ENCODE measurements at places on chromosomes 7 and 10. TPM values are rescaled to one million over a fixed set of nuclear protein-coding genes. Genes with fewer than 3 reads are reported as not detected.

FAM221A gene
- 2.3 TPM for total RNA-seq

DNA sequence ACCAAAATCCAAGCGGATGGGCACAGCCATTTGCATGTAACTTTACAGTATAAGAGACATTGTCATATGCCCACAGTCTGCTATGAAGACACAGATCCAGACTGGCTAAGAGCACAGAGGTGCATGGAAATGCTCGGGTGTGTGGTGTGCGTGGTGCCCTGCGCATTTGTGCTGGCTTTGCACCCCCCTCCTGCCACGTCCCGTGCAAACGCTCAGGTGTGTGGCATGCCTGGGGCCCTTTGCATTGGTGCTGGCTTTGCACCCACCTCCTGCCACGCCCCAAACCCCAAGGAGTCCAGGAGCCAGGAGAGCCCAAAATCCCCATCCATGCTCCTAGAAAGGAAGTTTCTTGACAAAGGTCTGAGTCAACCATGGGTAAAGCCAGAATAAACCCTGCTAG is 306.2 kb downstream of the PTPRN2 start:
- DNase-seq = no peak
- H3K4me3 ChIP-seq = no peak overlapping the region
- no peaks in the 10 kb centered on the region for H3K4me1 ChIP-seq
- H3K27ac ChIP-seq = no peak overlapping the region
- no peaks in the 10 kb centered on the region for H3K36me3 ChIP-seq
- no peaks in the 10 kb centered on the region for H3K27me3 ChIP-seq

HABP2 gene
- total RNA-seq = not detected

- peaks cover 3% of the 10 kb centered on the region for H3K27me3 ChIP-seq
- no peak overlapping the region for H3K4me3 ChIP-seq
- peaks cover 7% of the 10 kb centered on the region for H3K4me1 ChIP-seq
Measured at GRCh38 chr7:21969822-21970221, 24.1 kb upstream of the CDCA7L start.

DNA sequence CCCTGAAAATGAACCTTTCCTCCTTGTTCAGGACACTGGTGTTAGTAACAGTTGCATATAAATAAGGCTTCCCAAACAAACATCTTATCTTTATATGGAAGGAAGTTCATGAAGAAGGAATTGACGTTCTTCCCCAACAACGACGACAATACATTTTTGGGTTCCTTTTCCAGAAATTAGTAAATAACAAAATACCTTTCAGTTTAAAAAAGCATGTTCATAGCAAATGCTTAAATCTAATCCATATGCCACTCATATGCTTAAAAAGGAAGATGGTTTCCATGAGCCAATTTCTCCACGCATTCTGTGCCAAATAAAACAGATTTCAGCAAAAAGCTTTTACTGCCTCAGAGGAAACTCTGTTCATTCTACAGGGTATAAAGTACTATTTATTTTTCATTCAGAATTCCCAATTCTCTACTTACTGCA is 182.6 kb downstream of the COBL start:
- no peak overlapping the region for H3K4me3 ChIP-seq
- peaks cover 26% of the 10 kb centered on the region for H3K4me1 ChIP-seq
- H3K36me3 ChIP-seq = no peaks in the 10 kb centered on the region
- peak overlapping the region; percentile 20 for H3K27ac ChIP-seq
- DNase-seq = no peak

DNA sequence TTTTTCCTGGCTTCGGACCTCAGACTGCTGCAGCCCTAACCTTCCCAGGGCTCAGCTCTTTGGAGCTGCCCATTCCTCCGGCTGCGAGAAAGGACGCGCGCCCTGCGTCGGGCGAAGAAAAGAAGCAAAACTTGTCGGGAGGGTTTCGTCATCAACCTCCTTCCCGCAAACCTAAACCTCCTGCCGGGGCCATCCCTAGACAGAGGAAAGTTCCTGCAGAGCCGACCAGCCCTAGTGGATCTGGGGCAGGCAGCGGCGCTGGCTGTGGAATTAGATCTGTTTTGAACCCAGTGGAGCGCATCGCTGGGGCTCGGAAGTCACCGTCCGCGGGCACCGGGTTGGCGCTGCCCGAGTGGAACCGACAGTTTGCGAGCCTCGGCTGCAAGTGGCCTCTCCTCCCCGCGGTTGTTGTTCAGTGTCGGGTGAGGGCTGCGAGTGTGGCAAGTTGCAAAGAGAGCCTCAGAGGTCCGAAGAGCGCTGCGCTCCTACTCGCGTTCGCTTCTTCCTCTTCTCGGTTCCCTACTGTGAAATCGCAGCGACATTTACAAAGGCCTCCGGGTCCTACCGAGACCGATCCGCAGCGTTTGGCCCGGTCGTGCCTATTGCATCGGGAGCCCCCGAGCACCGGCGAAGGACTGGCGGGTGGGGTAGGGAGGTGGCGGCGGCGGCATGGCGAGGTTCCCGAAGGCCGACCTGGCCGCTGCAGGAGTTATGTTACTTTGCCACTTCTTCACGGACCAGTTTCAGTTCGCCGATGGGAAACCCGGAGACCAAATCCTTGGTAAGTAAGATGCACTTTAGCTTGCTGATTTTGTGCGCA is at the start of gene PLXDC2:
PLXDC2 (plus strand) TSS at position 22 of the 820 bp plus-strand sequence.
- peak; percentile 86 for DNase-seq
- no peaks in the 10 kb centered on the region for H3K27me3 ChIP-seq
- H3K27ac ChIP-seq = peak within 1 kb of the TSS; percentile 97
- peaks cover 6% of the 10 kb centered on the region for H3K36me3 ChIP-seq

GIMAP2 gene
- total RNA-seq = not detected

DNA sequence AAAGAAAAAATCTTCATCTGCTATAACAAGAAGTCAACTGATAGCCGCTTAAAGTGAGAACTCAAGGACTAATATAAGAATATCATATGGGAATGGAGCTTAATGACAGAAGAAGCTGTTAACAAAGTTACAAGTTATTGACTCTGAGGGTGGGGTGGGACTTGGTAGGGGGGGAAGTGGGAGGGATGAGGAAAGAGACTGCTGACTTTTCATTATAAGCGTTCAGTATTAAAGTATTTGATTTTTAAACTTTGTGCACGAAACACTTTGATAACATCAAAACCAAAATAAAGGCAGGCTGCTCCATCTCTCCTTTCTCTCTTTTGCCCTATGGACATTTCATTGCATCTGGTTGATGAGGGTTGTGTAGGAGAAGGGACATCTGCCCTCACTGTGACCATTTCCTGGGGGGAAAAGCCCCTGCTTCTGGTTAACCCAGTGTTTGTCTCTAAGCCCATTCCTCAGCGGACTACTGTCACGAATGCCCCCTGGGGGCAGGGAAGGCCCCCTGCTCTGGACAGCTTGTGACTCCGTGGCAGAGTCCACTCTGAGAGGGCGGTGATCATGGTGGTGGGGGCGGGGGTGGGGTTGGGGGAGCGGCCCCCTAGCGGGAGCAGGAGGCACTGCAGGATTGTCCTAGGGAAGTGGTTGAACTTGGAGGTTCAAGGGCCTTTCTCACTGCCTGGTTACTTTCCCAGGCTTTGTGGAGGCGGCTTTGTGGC is 17.4 kb downstream of the SLC13A4 start:
- H3K27me3 ChIP-seq = no peaks in the 10 kb centered on the region
- no peaks in the 10 kb centered on the region for H3K36me3 ChIP-seq

MKI67 gene
- total RNA-seq = 17.1 TPM

DNA sequence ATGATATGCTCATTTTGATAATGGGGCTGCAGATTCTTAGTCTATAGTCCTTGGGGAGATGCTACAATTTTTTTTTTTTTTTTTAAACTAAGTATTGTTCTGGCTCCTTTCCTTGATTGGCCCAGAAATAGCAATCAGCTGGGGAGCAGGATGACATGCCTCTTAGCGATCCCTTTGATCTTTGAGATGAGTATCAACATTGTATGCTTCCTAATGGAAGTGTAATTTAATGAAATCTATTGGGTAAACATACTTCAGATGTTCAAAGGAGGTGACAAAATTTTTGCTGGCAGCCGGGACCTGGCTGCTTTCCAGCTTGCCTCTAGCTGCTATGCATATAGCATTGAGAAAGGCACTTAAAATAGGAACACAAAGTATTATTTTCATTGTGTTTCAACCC is 43.5 kb downstream of the VTI1A start:
- peaks cover 12% of the 10 kb centered on the region for H3K4me1 ChIP-seq
- H3K36me3 ChIP-seq = no peaks in the 10 kb centered on the region
- no peak overlapping the region for H3K4me3 ChIP-seq
- H3K27me3 ChIP-seq = no peaks in the 10 kb centered on the region

FAM180A gene
- 0.27 TPM for total RNA-seq

DNA sequence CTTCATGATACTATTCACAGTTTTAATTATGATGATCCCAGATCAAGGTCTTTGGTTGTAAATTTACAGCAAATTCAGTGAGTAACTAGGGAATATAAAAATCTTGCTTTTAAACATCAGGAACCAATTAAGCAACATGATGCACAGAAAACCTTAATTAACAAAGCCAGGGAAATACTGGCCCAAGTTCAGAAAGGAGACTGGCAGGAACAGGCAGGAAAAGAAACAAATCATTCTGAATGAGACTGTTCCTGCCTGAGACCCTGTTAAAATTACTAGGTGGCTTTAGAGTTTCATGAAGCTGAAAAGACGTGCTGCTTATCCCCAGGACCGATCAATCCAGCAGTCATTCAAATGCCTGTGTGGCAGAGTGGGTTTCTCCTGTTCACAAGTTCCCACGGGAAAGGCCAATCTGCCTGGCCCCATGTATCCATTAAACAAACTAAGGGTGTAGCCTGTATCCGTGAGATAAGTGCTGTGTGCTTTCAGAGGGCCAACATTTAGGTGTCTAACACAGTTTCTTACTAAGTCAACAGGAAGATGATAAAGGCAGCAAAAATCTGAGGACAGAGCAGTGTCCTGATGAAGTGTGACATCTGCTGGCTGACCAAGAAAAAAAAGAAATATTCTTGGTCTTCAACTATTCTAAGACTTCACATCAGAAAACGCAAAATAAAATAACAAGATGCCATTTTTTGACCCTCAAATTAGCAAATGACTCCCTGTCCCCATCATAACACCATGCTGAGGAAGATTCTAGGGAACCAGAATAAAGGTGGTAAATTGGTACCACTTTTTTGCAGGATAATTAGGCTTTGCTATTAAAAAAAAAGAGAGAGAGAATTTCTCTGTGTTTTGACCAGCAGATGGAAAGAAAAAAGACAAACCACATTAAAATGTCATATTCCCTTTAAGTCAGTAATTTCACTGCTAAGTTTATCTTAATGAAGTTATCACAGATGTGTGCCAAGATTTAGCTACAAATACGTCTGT is 34.2 kb downstream of the PUS7 start:
- DNase-seq = no peak
- peaks cover 21% of the 10 kb centered on the region for H3K4me1 ChIP-seq
- no peaks in the 10 kb centered on the region for H3K27me3 ChIP-seq
- peaks cover 8% of the 10 kb centered on the region for H3K36me3 ChIP-seq
- peak overlapping the region; percentile 87 for H3K27ac ChIP-seq
